Thoracic aorta (tissue), 2 donors: ENCODE measurements at places on chromosomes 5 and 9.
A peak's percentile ranks its signal among the peaks of the same experiment; 100 is the strongest.

DNA sequence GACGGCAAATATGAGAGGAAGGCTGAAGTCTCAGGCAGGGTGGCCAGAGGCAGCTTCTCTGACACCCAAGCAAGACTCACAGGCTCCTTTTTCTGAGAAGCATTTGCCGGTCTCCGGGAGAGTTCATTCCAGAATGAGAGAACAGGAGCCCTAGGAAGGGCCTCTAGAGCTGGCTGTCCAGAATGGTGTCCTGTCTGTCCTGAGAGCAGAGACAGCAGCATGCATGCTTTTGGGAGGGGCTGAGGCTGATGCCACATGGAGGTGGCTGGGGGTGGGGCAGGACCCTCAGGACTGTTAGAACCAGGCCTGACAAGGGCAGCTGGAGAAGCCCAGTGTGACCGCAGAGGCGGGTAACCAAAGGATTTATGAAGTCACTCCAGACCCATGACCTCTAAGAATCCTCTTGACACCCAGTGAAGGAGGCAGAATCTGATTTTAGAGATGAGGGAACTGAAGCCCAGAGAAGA lies 60.0 kb downstream of the SHB start:
- H3K36me3 ChIP-seq: peaks cover 8% of the 10 kb centered on the region
- H3K27me3 ChIP-seq: no peaks in the 10 kb centered on the region
- no peak overlapping the region for H3K4me3 ChIP-seq
- no peak overlapping the region for H3K27ac ChIP-seq
- no peaks in the 10 kb centered on the region for H3K4me1 ChIP-seq

GRCh38 chr5:55650386-55650785 lies 61.7 kb downstream of the SLC38A9 start:
- no peaks in the 10 kb centered on the region for H3K4me1 ChIP-seq
- no peaks in the 10 kb centered on the region for H3K27me3 ChIP-seq
- H3K4me3 ChIP-seq: no peak overlapping the region
- DNase-seq: no peak
- H3K27ac ChIP-seq: no peak overlapping the region
- no peaks in the 10 kb centered on the region for H3K36me3 ChIP-seq

GRCh38 chr5:28483327-28484025 lies 1445.1 kb upstream of the CDH9 start:
- no peak overlapping the region for H3K4me3 ChIP-seq
- H3K27ac ChIP-seq: no peak overlapping the region
- no peaks in the 10 kb centered on the region for H3K36me3 ChIP-seq
- DNase-seq: no peak
- H3K27me3 ChIP-seq: no peaks in the 10 kb centered on the region

- H3K27me3 ChIP-seq: no peaks in the 10 kb centered on the region
- no peaks in the 10 kb centered on the region for H3K36me3 ChIP-seq
- H3K27ac ChIP-seq: no peak overlapping the region
- H3K4me3 ChIP-seq: peak overlapping the region; percentile 73
These were observed 38.4 kb upstream of the PLEKHG4B start for GRCh38 chr5:53381-54174.

GRCh38 chr5:150180241-150181026 lies 9.4 kb upstream of the SLC6A7 start:
- peak; percentile 70 for DNase-seq
- H3K36me3 ChIP-seq: no peaks in the 10 kb centered on the region
- H3K4me1 ChIP-seq: peaks cover 68% of the 10 kb centered on the region
- no peaks in the 10 kb centered on the region for H3K27me3 ChIP-seq
- peak overlapping the region; percentile 15 for H3K4me3 ChIP-seq

GRCh38 chr9:71680189-71680980 lies 87.9 kb downstream of the CEMIP2 start:
- DNase-seq: no peak
- H3K4me3 ChIP-seq: no peak overlapping the region
- no peaks in the 10 kb centered on the region for H3K27me3 ChIP-seq
- peaks cover 26% of the 10 kb centered on the region for H3K4me1 ChIP-seq
- no peaks in the 10 kb centered on the region for H3K36me3 ChIP-seq

DNA sequence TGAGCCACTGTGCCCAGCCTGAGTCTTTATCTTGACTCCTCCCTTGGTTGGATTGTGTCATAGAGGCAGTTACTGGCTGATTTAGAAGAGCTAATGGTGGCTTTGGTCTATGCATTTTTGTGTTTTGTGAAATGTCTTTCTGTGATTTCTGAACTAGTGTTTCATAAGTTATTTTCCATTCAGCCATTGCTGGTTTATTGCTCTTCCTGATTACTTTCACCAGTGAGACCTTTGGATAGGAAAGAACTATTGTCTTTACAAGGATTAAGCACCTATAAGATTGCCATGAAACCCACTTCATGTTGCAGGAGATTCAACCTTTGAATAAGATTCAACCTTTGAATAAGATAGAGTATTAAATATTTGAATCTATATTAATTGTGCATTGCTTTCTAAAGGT lies 8.7 kb upstream of the HAPLN1 start:
- H3K36me3 ChIP-seq: no peaks in the 10 kb centered on the region
- H3K4me1 ChIP-seq: no peaks in the 10 kb centered on the region
- no peak for DNase-seq
- H3K4me3 ChIP-seq: no peak overlapping the region
- H3K27ac ChIP-seq: no peak overlapping the region

DNA sequence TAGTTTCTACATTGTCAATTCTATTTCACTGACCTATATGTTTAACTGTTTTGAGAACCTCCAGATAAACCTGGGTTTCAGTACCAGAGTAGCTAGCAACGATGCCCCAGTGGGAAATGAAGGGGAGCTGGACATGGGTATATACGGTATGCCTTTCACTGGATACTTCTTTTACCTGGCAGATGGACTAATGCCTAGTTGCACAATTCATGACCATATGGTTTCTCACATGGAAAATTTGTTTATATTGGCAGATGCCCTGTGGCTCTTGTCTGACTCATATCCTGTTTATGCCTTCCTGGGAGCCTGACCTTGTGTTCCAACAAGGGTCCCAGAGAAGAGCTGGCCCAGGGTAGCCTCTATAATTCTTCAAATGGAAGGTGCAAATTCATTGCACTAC lies 144.1 kb downstream of the MAT2B start:
- H3K36me3 ChIP-seq: no peaks in the 10 kb centered on the region
- DNase-seq: no peak
- no peaks in the 10 kb centered on the region for H3K4me1 ChIP-seq
- no peaks in the 10 kb centered on the region for H3K27me3 ChIP-seq
- no peak overlapping the region for H3K4me3 ChIP-seq
- no peak overlapping the region for H3K27ac ChIP-seq
